Activated naive CD4-positive, alpha-beta T cell treated with anti-CD3 and anti-CD28 coated beads, Interleukin-2, amount 50 U/mL, for 16 hours (primary cell): ENCODE measurements at places on chromosomes 7 and 10.
A peak's percentile ranks its signal among the peaks of the same experiment; 100 is the strongest.

DNA sequence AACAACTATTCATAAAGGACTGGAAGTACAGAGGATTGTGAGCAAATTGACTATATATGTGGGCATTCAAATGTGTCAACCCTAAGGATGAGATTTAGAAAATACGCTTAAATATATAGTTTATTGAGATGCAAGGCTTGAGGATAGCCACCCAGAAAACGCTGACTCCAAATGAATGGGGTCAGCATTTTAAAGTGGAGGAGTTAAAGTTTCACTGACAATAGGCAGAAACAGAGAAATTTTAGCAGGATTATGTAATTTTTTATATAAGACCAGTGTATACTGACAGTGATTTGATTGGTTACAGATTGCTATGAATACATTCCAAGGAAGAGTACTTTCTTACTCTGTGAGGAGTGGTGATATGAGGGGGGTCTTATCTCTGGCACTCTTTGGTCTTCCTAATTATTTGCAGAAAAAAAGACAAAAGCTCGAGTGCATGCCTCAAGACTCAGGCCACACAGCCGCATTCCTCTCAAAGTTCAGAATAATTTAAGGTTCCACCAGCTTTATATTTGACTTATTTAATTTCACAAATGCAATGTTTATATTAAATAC is 38.6 kb upstream of the ARL4A start:
- DNase-seq: no peak

GRCh38 chr10:55629793-55630490 is 731.1 kb downstream of the ZWINT start:
- no peak for DNase-seq

DNA sequence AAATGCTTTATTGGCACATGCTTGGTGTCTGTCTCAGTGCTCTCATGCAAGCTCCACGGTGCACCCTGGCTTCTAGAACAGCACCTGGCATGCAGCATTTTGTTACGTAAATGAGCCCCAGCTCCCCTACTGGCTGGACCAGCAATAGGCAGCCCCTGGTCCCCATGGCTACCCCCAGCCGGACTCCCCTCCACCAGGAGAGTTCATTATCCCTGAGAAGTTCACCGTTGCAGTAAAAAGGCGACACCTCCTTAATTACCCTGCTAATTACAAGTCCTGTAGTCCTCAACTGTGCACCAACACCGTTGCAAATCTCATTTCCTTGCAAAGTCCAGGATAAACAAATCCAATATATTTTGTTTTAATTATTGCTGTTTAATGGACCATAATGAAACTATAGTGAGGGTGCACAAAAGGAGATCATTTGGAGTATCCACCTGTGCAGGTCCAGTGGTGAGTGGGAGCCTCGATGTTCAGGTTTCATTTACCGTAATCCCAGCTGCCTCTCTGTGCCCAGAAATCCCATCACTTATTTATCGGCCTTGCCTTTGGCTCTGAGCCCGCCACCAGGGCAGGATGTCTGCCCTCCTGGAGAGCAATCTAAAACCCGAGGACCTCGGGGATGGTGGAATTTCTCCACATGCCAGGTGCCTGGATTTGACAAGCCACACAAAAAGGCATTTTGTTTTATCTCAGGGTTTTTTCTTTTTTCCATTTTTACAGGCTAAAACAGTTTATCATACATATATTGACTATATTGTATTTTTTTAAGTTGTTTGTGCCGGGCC is 12.8 kb upstream of the DRGX start:
- no peak for DNase-seq

GRCh38 chr10:131169146-131169545 is 142.4 kb downstream of the TCERG1L start:
- DNase-seq: no peak

GRCh38 chr10:94097656-94098055 is 103.9 kb downstream of the PLCE1 start:
- no peak for DNase-seq

DNA sequence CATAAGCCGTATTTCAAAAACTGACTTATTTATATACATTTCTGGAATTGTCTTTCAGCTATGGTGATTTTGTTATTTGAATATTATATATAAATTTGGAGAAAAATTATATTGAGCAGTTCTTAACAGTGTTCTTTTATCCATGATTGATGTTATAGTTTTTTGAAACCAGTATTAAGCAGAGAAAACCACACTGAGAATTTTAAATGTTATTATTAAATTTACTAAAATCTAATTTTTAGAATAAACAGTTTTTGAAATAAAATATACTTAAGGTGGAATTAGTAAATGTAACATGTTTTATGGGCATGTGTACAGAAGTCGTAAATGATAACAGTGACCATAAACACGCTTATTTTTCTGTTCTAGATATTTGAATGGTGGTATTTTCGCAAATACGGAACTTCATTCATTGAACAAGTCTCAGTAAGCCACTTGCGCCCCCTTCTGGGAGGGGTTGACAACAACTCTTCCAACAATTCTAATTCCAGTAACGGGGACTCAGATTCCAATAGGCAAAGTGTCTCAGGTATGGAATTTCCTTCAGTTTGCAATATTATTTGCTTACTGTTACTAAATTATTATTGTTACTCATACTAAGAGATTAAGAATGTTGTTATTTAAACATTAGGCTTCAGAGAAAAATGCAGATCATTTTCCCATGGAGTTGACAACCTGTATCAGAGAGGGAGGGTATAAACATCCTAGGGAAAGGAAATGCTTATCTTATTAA is 166.1 kb downstream of the ST7 start:
- DNase-seq: peak; percentile 78

DNA sequence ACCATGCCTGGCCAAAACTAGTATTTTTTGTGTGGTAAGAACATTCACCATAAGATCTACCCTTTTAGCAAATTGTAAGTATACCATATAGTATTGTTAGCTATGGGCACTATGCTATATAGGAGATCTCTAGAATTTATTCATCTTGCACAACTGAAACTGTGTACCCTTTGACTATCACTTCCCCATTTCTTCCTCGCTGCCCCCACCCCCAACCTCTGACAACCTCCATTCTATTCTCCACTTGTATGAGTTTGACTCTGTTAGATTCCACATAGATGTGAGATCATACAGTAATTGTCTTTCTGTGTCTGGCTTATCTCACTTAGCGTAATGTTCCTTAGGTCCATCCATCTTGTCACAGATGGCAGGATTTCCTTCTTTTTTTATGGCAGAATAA is 3.6 kb downstream of the CASP7 start:
- DNase-seq: no peak

DNA sequence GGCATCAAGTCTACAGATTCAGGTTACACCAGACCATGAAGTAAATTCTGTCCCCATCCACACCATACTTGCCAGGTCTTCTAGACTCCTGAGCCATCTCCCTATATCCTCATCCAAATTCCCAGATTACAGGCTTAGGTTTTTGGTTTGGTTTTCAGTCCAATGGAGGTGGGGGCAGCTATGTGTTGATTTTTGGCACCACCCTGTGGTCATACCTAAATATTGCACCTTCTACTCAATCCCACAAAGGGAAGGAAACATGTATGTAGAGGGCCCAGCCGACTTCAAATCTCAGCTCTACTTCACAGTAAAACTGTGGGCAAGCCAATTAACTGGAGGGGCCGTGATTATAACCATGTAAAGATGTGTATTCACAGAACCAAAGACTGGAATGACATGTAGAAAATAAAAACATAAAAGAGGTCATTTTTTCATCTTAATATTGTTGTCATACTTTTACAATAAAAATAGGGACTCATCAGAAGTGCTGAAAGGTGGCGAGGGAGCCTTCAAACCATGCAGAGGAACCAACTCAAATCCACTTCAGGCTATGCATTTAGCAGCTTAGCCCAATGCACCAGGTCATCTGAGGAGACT is 19.8 kb downstream of the ERCC6 start:
- DNase-seq: no peak

DNA sequence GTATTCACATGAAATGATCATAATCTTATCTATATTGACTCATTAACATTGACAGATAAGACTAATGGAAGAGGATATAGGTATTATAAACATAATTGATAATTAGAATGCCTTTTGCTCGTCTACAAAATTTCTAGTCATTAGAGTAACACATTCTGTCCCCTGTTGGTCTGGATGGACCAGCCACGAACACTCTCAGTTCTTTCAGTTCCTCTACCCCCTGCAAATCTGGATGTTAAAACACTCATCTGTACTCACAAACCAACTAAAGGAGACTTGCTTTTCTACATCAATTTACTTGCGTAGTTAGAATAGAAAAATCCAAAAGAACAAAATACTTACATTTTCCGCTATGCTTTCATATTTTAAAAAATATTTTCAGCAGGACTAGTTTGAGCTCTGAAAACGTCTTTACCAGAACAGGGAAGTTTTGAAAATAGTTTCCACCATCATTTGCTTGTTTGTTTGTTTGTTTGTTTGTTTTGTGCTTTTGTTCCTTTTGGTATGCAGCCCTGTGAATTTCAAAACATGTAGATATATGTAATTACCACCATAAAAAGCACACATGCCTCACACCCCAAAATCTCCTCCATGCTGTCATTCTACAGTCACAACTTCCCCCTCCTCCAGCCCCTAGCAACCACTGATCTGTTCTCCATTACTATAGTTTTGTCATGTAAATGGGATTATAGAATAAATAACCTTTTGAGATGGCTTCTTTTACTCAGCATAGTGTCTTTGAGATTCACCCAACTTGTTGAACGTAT is 103.8 kb downstream of the FZD1 start:
- DNase-seq: no peak

- DNase-seq: no peak
These were observed 429.4 kb upstream of the AKR1E2 start for GRCh38 chr10:4396401-4397283.

GRCh38 chr7:69889338-69889975 is 291.2 kb downstream of the AUTS2 start:
- DNase-seq: no peak

GRCh38 chr7:101951757-101952156 is 134.3 kb downstream of the CUX1 start:
- no peak for DNase-seq

DNA sequence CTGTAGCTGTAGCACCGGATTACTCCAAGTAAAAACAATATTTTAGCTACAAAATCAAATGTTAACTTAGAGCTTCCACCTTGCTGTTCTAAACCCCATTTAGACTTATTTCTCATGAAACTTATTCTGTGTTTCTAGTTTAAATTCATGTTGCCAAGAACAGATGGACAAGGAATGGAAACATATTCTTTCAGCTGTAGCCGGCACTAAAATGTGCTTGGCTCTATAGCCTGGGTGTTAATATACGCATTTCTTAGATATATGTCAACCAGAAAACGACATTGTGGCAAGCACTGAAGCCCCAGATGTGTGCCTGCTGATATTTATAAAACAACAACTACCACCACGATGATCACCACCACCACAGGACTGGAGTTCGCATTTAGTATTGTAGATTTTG is 190.3 kb upstream of the ETV1 start:
- no peak for DNase-seq

GRCh38 chr10:81847675-81848074 is 27.3 kb upstream of the NRG3 start:
- no peak for DNase-seq

GRCh38 chr7:68313806-68314205 is 1284.5 kb upstream of the AUTS2 start:
- DNase-seq: no peak

DNA sequence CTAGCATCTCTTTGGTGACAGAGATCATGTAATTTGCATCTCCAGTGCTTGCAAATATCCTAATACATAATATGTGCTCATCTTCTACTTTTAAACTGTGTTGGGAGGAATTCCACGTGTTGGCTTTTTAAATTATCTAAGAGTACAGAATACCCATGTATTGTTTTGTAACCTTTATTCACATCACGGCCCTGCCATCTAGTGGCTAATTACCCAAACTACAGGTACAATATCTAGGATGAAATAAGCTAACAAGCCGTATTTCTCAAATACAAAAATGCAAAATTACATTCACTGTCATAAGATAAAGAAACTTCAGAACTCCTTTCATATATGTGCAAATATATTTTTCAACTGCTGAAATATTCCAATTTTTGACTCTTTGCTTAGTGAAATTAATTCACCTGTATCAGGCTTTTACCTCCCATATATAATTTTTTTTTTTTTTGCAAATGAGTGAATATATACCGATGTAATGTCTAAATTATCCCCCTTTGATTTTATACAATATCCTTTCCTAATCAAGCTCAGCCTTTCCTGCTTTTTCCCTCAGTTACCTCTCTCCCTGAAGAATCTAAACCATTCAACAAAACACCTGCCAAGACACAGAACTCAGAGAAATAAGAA is 30.3 kb upstream of the LSM8 start:
- no peak for DNase-seq

- no peak for DNase-seq
These were observed 18.2 kb upstream of the ANKRD1 start for GRCh38 chr10:90939116-90939515.

DNA sequence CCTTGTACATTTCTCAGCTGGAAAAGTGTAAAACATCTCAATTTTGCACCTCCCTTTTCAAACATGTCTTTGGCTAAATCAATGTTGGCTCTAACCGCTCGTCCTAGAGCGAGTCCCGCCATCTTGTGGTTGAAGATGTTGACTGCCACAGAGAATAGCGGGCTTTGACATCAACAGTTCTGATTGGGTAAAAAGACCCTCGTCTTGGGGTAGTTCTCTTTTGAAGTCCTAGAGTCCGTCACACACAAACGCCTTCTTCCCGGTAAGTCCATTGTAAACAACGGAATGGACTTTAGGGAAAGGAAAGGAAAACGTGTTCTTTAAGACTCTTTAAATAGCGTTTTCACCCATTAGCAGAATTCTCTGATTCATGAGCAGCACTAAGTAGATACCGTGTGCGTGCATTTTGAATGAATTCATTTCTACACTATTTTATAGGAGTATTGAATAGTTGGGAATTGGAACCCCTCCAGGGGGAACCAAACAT is 452 bp upstream of the RPP30 start:
- peak; percentile 35 for DNase-seq

DNA sequence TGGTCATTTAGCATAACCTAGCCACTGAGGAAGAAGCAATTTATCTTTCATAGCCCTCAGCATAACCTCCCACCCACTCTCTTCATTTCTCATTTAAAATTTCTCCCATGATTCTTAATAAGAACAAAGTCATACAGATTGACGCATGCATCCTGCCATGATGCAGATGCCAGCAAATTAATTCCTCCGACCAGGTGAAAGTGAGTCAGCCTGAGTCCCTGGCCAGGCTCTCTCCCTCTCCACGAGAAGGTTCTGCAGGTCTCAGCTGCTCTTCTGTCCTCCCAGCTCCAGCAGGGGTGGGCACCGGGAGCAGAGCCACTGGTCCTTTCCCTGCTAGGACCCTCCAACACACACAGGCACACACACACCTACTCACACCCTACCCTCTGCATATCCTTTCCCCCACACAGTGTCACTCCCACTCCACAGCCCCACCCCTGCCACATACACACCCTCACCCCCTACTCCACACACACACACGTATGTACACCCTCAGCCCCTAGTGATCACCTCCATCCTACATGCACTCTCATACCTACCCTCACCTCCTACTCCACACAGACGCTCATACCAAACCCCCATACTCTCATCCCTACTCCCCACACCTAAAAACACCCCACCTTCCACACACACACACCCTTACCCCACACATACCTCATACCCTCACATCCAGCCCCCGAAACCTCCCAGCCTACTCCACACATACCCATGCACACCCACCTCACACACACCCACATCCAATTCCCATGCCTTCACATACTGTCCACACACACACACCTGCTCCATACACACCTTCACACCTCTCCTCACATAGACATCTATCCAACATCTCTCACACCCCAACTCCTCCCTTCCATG is 78.0 kb downstream of the FAM13C start:
- DNase-seq: no peak

GRCh38 chr7:45416846-45417245 is 157.3 kb upstream of the ADCY1 start:
- no peak for DNase-seq

- no peak for DNase-seq
These were observed 584.7 kb downstream of the GALNT17 start for GRCh38 chr7:71716690-71717089.
